Mesenchymal stem cell (in vitro differentiated cells and primary cell): ENCODE measurements at places on chromosomes 3 and 15.

DNA sequence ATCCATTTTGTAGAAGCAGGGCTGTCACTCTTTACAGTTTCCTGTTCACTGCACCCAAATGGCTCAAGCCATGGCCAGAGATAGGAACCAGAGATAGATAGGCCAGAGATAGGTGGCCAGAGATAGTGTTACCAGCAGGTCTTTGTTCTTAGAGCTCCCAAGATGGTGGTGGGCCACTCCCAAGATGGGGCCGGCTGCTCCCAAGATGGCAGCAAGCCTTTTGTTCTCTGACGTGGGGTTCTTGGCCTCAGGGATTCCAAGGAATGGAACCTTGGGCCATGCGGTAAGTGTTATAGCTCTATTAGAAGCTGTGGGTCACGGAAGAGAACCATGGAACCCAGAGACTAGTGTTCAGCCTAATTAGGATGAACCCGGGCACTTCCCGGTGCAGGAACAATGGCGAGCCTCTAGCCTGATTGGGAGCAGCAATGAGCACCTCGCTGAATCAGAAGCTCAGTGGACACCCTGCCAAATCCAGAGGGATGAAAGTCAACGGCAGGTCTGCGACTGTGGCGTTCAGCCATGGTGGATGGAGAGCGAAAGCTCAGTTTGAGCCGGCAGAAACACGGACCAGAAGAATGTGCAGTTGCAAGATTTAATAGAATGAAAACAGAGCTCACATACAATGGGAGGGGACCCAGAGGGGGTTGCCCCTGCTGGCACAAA, 45.0 kb upstream of the CD96 start:
- DNase-seq = no peak

DNA sequence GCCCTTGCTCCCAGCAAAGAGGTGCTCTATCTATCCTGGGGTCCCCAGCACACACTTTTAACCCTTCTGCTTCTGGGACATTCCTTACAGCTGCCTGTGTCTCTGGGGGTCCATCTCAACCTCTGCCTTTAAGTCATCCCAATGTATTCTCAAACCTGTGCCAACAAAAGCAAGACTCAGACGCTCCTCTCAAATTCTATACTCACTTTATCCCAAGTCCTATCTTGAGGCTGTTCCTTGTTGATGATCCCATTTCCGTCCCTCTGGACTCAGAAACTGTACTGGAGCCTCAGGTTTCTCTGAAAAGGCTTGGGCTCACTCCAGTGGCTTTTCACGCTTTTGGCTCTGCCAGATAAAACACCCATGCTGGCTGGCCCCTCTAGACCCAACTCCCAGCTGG, 69.7 kb downstream of the XXYLT1 start:
- DNase-seq = no peak

DNA sequence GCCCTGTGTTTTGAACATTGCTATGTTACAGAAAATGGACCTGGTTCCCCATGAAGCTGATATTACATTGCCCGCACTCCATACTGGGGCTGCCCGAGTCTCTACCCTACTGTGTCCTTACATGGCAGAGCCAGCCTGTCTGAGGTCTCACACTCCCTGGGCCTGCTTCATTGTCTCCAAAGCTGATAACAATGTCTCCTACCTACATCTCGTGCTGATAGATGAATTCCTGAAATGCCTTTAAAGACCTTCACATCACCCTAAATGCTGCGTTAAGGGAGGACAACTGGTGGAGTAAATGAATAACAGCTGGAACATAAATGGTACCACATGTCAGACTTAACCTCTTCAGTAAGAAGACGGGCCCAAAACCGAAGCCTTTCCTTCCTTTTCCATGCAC, 62.9 kb upstream of the PTX3 start:
- DNase-seq = no peak

DNA sequence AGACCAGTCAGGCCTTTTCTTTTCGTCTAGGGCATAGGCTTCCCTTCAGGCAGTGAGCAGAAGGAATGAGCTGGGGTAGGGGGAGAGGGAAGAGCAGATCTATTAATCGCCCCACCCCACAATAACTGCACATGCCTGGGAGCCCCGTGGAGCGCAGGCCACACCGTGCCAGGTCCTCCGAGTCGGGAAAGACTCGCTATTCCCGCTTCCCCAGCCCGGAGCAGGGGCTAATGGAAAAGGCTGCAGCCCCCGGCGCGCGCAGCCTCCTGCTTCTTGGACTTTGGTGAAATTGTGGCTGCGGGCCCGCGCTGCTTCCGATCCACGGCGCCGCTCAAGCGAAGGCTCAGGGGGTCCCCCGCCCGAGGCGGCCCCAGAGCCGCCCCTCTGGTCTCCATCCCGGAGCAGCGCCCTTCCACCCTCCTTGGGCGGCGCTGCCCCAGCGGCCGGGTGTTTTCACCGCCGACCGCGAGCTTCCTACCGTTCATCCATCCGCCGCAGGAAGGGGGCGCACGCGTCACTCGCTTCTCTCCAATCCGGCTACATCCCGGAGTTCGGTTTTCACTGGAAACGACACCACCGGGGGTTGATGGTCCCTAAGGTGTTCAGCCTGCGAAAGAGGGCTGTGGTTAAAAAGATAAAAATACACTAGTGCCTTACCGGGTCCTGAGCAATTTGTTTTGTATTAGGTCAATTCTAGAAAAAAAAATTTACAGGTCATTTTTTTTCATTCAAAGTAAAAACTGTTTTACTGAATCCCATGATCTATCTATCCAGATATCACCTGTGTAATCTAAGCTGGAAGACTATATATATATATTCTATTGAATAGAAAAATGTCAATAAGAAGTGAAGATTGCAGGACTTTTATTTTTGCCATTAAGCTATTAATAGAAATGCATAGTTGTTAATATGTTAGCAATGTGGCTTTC, 4.4 kb upstream of the SYNM start:
- DNase-seq = peak; percentile 76

DNA sequence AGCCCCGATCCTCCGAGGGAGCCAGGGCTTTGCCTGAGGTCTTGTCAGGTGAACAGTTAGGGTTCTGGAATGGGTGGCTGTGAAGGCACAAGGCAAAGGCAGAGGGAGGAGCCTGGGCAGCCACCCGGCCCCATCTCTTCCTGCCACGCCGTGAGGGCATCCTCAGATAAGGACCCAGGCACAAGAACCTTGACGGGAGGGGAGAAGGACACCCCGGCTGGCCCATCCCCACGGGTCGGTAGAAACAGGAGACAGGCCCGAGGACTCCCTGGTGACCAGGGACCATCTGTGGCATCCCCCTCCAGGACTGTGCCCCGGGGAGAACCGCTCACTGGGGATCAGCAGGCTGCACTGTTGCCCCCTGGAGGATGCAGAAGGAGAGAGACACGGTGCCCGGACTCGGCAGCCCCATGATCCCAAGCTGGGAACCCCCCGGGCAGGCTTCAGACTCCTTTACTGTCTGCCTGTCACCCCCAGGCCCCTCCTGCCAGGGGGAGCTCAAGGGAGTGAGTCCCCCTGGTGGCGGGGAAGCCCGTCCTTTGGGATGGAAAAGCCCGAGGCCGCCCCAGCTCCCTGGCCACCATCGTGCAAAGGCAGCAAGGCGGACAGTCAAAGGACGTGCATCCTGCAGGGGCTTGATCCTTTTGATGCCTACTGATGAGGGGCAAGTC, 12.3 kb upstream of the PCSK6 start:
- DNase-seq = no peak

DNA sequence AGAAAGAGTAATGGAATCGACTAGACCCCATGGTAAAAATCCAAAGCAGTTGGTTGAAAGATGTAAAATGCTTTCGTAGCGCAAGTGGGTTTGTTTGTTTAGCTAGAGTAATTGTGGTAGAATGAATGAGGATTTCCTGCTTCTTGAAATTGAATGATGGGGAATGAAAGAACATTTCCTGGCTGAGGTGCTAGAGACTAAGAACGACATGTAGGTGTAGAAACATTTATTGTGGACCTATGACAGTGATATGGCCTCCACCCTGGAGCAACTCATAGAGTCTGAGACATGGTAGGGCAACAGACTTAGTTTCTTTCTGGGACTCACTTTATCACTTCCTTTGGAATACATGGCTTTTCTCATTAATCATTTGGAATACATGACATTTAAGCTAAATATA, 467.6 kb upstream of the CFAP20DC start:
- no peak for DNase-seq

- DNase-seq = no peak
Measured at GRCh38 chr15:35858707-35859106, 312.7 kb upstream of the DPH6 start.

GRCh38 chr3:70064194-70064779, 64.8 kb downstream of the SAMMSON start:
- peak; percentile 44 for DNase-seq

- DNase-seq = no peak
Measured at GRCh38 chr3:152760024-152760563, 74.8 kb upstream of the P2RY1 start.

DNA sequence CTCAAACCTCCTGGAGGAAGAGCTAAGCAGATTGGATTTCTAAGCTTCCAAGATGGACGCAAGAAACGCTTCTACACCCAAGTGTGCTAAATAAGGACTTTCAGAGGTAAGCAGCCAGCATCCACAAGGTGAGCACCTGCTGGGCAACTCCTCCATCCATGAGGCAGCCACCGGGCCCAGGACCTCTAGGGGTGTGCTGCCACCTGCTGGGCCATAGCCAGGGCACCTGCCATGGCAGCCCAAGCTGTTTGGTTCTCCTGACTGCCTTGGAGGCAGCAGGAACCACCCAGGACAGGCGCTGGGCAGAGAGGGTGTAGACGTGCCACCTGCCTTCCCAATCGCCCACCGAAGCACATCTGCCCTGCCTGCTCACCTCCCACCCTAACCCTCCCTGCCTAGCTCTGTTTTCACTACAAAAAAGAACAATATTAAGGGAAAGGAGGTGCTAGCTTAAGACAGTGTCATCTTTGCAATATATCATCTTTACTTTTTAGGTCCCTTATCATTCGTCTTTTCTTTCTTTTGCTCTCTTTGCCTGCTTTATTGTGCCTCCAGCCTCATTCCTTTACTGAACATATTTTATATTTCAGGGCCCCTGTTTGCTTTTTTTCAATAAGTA, 12.9 kb downstream of the C15orf62 start:
- DNase-seq = peak; percentile 34

GRCh38 chr3:23202203-23202920, 765 bp upstream of the UBE2E2 start:
- peak; percentile 42 for DNase-seq

DNA sequence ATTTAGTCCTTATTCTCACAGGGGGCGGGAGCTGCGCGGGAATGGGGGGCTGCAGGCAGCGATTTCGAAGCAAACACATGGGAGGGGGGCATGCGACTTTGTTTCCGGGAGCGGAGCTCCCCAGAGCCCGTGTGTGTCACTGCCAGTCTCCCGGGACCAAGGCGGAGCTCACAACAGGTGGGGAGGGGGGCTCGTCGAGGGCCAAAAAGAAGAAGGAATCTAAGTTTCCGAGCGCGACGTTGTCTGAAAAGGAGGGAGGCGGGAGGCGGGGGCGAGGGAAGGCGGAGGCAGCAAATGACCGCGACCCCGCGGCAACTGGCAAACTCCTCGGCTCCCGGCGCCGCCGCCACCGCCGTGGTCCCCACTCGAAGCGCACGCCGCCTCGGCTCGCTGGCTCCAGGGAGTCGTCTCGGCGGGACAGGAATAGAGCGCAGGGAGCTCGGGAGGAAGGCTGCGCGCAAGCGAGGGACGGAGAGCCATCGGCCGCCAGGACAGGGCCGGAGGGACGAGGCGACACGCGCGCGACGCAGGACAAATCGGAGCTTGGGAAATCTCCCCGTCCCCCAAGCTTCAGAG, 1.4 kb downstream of the FOXP1 start:
- peak; percentile 46 for DNase-seq

GRCh38 chr3:51389423-51390183, 1.5 kb upstream of the RBM15B start:
- peak; percentile 68 for DNase-seq

GRCh38 chr3:5494905-5495519, 307.5 kb downstream of the EDEM1 start:
- DNase-seq = no peak

GRCh38 chr15:27081676-27082418, 110.9 kb downstream of the GABRG3 start:
- peak; percentile 23 for DNase-seq

- DNase-seq = no peak
Measured at GRCh38 chr3:88034491-88035275, 24.1 kb downstream of the CGGBP1 start.

GRCh38 chr3:9730657-9731205, 804 bp upstream of the BRPF1 start:
- DNase-seq = no peak

DNA sequence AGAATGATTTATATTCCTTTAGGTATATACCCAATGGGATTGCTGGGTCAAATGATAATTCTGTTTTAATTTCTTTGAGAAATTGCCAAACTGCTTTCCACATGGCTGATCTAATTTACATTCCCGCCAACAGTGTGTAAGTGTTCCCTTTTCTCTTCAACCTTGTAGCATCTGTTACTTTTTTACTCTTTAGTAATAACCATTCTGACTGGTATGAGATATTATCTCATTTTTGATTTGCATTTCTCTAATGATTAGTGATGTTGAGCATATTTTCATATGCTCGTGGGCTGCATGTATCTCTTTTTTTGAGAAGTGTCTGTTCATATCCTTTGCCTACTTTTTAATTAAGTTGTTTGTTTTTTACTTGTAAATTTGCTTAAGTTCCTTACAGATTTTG, 1264.2 kb downstream of the OTOL1 start:
- DNase-seq = no peak

- DNase-seq = no peak
Measured at GRCh38 chr15:93982226-93982727, 249.1 kb upstream of the MCTP2 start.

DNA sequence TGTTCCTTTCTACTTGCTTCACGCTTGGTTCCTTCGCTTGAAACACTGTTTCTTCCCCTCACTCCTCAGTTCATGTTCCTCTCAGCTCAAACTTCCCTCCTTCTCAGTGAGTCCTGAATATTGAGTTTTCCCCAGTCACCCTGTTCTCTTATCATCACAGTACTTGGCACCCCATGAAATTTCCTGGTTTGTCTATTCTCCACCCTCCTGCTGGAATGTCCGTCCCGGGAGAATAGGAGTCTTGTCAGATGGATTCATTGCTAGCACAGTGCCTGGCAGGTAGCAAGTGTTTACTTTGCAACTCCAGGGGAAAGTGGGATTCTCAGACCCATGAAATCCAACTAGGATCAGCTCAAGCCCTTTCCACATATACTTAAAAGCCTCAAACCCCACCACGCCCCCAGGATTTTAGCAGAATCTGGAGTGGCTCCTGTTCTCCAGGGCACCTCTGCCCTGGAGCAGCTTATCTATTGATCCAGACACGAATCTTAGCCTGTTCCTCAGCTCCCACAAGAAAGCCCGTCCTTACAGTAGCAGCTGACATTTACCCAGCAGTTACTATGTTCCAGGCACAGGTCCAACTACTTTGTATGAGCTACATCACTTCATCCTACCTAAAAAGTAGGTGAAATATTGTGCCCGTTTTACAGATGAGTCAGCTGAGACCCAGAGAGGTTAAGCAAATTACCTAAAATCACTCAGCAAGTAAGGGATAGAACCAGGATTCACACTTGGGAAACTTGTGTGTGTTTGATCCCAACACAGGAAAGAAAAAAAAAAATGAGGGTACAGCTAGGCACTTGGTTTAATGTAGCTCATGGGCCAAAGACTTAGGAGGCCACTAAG, 36.8 kb upstream of the MAP3K13 start:
- no peak for DNase-seq
